ENCODE measurements at places on chromosomes 12 and 14.

GRCh38 chr12:57069523-57069922 lies 9.1 kb downstream of the NEMP1 start:
- DNase-seq, result no peak

- no peak for DNase-seq
These were observed 59.9 kb downstream of the TTLL5 start for GRCh38 chr14:75720842-75721498.

GRCh38 chr14:87687420-87687819 lies 305.6 kb downstream of the GALC start:
- DNase-seq, result no peak

GRCh38 chr14:84181072-84181471 lies 1348.9 kb upstream of the FLRT2 start:
- DNase-seq, result no peak

GRCh38 chr12:50960130-50960529 lies 7.8 kb downstream of the HIGD1C start:
- no peak for DNase-seq

DNA sequence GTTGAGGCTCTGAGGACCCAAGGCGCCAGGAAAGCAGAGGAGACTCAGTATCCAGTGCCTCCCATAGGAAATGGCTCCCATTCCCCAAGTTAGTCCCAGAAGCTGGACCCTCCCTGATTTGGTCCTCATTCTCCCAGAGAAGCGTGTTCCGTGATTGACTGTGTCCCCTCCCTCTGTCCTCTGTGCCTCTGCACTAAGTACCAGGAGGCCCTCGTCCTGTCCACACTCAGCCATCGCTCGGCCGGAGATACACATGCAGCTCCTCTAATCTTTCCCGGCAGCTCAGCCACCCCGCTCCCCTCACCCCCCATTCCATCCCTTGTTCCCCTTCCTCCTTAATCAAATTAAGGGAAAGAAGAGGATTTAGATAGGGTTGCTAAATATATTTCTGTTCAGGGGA lies 28.3 kb upstream of the ATP2A2 start:
- no peak for DNase-seq

- DNase-seq, result no peak
These were observed 362.1 kb downstream of the RAD51B start for GRCh38 chr14:68181519-68182326.

DNA sequence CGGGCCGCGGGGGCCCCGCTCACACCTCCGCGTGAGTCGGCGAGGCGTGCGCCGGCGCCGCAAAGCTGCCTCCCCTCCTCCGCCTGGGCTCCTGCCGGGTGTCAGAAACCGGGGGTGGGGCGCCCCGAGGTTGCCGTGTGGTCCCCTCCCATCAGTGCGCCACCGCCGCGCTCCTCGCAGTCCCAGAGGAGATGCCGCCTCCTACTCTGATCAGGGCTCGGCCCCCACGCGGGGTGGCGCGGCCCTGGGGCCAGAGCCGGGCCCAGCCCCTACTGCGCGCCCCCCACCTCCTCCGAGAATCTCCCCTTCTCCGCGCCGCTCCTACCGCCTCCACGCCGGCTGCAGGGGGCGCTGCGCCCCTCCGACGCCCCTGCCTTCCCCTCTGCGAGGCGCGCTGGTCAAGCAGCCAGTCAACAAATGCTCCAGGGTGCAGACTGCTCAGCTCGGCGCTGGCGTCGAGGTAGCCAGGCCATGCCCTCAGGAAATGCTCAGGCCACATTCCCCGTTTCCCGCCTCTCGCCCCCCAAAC lies 467 bp upstream of the JAG2 start:
- DNase-seq, result peak; percentile 19

DNA sequence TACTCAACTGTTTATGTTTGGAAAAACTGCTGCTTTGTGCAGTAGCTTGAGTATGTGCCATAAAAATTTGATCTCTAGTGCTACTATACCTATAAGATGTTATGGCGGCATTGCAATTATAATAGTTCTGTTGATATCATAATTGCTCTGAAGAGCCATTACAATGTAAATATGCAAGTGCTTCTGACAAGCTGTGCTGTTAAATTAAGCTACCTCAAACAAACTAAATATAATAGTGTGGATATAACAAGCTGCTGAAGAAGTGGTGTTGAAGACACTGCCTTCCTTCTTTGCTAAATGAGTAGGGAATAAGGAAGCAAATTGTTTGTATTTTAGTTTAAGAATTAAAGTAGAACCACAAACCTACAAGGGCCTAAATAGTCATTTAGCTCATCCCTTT lies 301.0 kb upstream of the MIS18BP1 start:
- DNase-seq, result no peak

- no peak for DNase-seq
These were observed 45.4 kb downstream of the APPL2 start for GRCh38 chr12:105190530-105190929.

GRCh38 chr14:91342206-91342760 lies 75.3 kb downstream of the CCDC88C start:
- DNase-seq, result no peak

DNA sequence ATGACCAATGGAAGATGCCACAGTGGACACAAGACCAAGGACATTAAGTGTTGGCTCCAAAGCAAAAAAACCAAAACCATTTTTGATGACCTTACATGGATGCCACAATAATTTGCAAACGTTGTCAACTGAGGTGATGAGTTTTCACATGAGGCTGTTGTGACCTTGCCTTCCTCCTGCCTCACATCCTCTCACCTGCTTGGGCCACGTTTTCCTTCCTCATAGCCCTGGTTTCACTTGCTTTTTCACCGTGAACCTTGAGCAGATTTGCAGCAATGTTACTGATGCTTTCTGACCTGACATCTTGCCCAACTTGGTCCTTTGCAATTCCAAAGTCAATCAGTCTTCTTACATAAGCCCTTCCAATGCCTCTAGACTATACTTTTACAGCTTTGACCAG lies 3.7 kb downstream of the KRT6B start:
- no peak for DNase-seq

DNA sequence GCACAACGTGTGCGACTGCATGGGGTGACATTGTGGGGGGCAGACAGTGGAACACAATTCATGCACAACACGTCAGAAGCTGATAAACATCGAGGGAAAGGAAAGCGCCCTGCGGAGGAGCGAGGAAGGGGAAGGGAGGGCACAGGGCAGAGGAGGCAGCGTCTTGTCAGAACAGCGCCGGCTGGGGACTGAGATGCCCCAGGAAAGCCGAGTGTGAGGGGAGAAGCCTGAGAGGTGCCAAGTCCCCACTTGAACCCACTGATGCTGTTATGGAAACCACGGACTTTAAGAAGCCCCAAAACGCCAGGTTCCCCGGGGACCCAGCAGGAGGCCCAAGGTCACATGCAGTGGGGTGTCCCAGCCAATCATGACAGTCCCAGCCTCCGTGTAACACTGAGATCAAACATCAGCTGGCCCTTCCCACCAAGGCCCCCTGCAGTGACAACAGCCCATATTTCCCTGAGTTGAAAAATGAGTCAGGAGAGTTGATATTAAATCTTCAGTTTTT lies 70.0 kb downstream of the GALNT9 start:
- no peak for DNase-seq

- DNase-seq, result no peak
These were observed 1.1 kb upstream of the KLHDC2 start for GRCh38 chr14:49766839-49767238.

- no peak for DNase-seq
These were observed 32.8 kb downstream of the ARHGAP5 start for GRCh38 chr14:32109676-32110547.

GRCh38 chr14:75088566-75089373 lies 19.3 kb downstream of the ZC2HC1C start:
- no peak for DNase-seq

- DNase-seq, result no peak
These were observed 41.6 kb downstream of the ITPR2 start for GRCh38 chr12:26791301-26791791.

- no peak for DNase-seq
These were observed 1493.5 kb upstream of the TMEM132C start for GRCh38 chr12:126773491-126773890.

GRCh38 chr14:72024043-72024407 lies 91.8 kb downstream of the RGS6 start:
- DNase-seq, result peak; percentile 1

DNA sequence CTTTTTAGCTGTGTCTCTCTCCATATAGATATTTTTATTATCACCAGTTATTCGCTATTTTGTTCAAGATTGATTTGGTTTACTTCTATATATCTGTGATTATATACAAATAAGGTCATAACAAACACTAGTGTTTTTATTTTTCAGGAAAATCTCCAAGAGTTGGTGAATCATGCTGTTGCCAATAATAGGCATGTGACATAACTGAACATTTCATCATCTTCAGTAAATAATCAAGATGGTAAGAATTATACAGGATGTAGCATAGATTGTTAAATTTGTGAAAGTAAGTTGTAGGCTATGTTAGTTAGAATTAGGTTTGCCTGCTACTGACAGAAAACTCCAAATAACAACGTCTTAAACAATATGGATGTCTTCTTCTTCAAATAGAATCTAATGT lies 240.9 kb upstream of the PDE3A start:
- no peak for DNase-seq

DNA sequence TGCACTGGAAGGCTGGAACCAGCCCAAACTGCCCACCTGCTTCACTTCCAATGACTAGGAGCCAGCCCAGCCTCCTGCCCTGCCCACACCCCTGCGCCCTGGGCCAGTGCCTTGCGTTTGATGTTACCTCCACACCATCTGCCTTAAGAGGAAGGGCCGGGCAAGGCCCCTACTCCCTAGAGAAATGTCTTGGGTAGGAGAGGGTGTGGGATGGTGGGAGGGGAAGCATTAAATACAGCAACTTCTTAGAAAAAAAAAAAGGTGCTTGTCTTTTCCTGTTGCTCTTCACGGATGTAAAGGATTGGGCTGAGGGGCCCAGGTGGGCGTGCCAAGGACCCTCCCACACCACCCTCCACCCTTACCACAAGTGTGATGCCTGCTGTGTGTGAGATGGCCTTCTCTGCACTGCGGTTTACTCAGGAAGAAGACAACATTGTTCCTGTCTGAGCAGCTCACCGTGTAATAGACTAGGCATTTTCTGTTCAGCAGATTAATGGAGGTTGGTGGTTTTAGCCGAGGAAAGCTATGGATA lies 99.9 kb downstream of the NINJ2 start:
- DNase-seq, result peak; percentile 30

GRCh38 chr12:29566441-29566840 lies 69.0 kb upstream of the OVCH1 start:
- no peak for DNase-seq

DNA sequence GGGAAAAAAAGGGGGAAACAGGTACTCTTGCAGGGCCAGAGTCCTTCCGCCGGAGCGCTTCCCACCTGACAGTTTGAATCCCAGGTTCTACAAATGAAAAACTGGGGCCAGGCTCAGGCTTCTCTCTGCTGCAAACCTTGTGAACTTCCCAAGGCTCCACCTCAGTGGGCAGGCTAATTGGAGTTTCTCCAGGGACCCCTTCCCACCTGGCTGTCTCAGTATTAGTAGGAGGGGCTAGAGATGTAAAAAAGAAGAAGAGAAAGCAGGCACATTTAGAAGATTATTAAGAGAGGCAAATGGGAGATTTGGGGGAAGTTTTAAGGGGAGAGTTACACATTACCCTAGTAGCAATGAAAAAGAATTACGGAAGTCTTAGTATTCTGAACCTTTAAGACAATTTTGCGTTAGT lies 20.0 kb upstream of the CLEC2D start:
- no peak for DNase-seq

- no peak for DNase-seq
These were observed 30.7 kb upstream of the OVCH1 start for GRCh38 chr12:29528161-29528560.
